ENCODE measurements at places on chromosomes 5 and 9. TPM values are rescaled to one million over a fixed set of nuclear protein-coding genes. Genes with fewer than 3 reads are reported as not detected.

The PCSK1 gene
- 1.1 TPM for total RNA-seq

The NR2F1-AS1 gene
- total RNA-seq: 19.0 TPM

The GFI1B gene
- total RNA-seq: not detected

The HSD17B3 gene
- total RNA-seq: not detected

The ADRB2 gene
- 0.16 TPM for total RNA-seq

The ANKRD18A gene
- total RNA-seq: not detected

The KIF3A gene
- 5.1 TPM for total RNA-seq

The SPINK1 gene
- not detected for total RNA-seq

The OR1Q1 gene
- not detected for total RNA-seq

The PCDHGB1 gene
- total RNA-seq: 0.81 TPM

The PCA3 gene
- not detected for total RNA-seq

The HMGCS1 gene
- 21.8 TPM for total RNA-seq

The RNF180 gene
- 2.5 TPM for total RNA-seq

The TIGD6 gene
- total RNA-seq: 3.4 TPM

The CFAP77 gene
- not detected for total RNA-seq

The CCDC192 gene
- not detected for total RNA-seq

The PTPN3 gene
- total RNA-seq: 3.1 TPM

The IFNA2 gene
- not detected for total RNA-seq

The C9orf50 gene
- total RNA-seq: not detected

The NRARP gene
- total RNA-seq: 0.18 TPM

The PCDHGB6 gene
- 2.1 TPM for total RNA-seq

The C5orf22 gene
- 15.4 TPM for total RNA-seq

The TAF11L10 gene
- not detected for total RNA-seq

Measured in cardiac atrium fibroblast (primary cell).